ENCODE measurements at places on chromosomes 12 and 14. TPM values are rescaled to one million over a fixed set of nuclear protein-coding genes. Genes with fewer than 3 reads are reported as not detected.

The ASCL1 gene
- not detected for total RNA-seq

DNA sequence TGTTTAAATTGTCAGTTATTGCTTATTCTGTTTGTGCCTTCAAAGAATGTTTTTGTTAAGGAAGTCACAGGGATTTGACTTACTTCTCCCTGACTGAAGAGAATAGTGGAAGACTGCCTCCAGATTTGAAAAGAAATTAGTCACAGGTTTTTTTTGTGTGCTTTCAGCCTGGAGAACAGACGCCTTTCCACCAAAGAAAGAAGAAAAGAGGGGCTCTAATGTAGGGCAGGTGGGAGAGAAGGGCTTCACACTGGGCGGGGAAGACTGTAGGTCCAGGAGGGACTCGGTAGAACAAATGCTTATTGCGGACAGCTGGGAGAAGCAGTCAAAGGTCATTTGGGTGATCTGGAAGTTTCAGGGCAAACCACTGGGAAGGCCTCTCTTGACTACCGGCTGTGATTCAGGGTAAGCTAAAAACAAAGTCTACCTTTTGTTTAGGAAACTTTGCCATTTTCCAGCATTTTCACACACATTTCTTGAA, 76.8 kb downstream of the SAMD4A start:
- peak overlapping the region; percentile 28 for H3K27ac ChIP-seq
- DNase-seq: no peak
- H3K36me3 ChIP-seq: no peaks in the 10 kb centered on the region
- peaks cover 76% of the 10 kb centered on the region for H3K4me1 ChIP-seq

GRCh38 chr12:97259098-97259497, 203.5 kb upstream of the RMST start:
- no peak overlapping the region for H3K27ac ChIP-seq
- no peaks in the 10 kb centered on the region for H3K36me3 ChIP-seq
- H3K4me3 ChIP-seq: no peak overlapping the region
- no peak for DNase-seq
- no peaks in the 10 kb centered on the region for H3K27me3 ChIP-seq

- no peaks in the 10 kb centered on the region for H3K27me3 ChIP-seq
- H3K27ac ChIP-seq: no peak overlapping the region
- DNase-seq: no peak
- no peak overlapping the region for H3K4me3 ChIP-seq
These were observed 121.6 kb downstream of the KTN1 start for GRCh38 chr14:55701638-55702037.

DNA sequence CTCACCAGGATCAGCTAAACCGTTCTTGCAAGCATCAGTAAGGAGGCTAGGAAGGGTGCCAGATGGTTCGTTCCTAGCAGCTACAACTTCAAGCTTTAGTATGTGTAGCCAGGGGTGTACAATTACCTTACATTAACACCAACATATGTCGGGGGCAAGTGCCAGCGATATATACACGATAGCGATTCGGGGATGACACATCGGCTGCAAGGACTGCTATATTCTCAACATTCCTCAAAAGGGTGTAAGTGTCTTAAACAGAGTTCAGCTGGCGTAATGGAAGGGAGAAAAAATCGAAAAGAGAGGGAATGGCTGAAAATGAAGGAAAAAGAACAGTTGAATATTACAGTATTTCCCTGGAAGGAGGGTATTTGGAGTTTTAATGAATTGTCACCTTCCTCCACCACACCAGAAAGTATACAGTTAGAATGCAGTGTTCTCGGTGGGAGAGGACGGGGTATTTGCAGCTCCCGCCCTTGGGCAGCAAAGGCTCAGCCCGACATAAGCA, 545 bp downstream of the LIMA1 start:
- no peaks in the 10 kb centered on the region for H3K36me3 ChIP-seq
- peak overlapping the region; percentile 93 for H3K4me3 ChIP-seq
- no peaks in the 10 kb centered on the region for H3K27me3 ChIP-seq
- DNase-seq: no peak

DNA sequence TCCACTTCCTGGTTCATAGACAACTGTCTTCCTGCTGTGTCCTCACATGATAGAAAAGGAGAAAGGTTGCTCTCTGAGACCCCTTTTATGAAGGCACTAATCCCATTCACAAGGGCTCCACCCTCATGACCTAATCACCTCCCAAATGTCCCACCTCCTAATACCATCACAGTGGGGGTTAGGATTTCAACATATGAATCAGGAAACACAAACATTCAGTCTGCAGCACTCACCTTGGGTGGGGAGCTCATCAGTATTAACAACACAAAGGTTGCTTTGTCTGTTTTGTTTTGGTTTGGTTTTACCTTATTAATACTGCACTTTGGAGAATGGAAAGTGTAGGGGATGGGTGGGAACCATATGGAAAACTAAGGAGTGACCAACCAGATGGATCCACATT, 10.5 kb upstream of the SMCO2 start:
- DNase-seq: no peak
- H3K36me3 ChIP-seq: no peaks in the 10 kb centered on the region
- no peak overlapping the region for H3K27ac ChIP-seq
- no peak overlapping the region for H3K4me3 ChIP-seq
- no peaks in the 10 kb centered on the region for H3K27me3 ChIP-seq
- peaks cover 7% of the 10 kb centered on the region for H3K4me1 ChIP-seq

DNA sequence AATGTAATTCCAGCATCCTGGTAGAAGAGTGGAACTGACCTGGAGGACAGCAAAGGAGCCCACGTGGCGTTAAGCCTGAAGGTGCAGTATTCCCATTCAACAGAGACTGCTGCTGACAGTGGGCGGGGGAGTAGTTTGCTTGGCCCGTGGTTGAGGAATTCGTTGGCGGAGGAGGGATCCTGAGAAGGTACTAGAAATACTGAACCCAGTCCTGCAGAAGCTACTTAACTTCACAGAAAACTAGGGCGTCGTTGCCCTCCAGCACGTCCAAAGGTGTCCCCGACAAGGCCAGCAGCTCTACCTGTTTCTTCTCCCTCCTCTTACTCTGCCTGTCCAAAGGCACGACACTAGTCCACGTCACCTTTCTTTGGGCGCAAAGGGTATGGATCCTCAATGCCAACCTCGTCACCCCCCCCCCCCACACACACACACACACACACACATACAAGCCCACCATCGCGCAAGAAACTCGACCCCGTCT, 303 bp downstream of the PUS7L start:
- no peaks in the 10 kb centered on the region for H3K27me3 ChIP-seq
- peak overlapping the region; percentile 89 for H3K4me3 ChIP-seq
- peaks cover 28% of the 10 kb centered on the region for H3K4me1 ChIP-seq
- DNase-seq: no peak

DNA sequence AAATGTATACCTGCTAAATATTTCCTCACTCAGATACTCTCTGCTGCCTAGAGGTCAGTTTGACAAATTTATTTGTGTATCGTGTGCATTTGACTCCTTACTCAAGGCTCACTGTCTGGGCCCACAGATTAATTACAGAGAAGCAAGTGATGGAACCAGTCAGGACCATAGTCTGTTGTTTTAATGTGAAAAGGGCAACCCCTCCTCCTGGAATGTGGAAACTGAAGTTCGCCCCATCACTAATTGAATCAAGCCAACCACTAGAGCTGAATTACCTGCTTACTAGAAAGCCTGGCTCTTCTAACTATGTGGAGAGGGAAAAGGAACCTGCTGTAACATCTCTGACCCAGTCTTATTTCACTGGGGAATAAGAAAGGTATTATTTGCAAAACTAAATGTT, 199.9 kb upstream of the KRR1 start:
- H3K4me3 ChIP-seq: no peak overlapping the region
- H3K27ac ChIP-seq: no peak overlapping the region
- no peaks in the 10 kb centered on the region for H3K36me3 ChIP-seq
- peaks cover 22% of the 10 kb centered on the region for H3K4me1 ChIP-seq

DNA sequence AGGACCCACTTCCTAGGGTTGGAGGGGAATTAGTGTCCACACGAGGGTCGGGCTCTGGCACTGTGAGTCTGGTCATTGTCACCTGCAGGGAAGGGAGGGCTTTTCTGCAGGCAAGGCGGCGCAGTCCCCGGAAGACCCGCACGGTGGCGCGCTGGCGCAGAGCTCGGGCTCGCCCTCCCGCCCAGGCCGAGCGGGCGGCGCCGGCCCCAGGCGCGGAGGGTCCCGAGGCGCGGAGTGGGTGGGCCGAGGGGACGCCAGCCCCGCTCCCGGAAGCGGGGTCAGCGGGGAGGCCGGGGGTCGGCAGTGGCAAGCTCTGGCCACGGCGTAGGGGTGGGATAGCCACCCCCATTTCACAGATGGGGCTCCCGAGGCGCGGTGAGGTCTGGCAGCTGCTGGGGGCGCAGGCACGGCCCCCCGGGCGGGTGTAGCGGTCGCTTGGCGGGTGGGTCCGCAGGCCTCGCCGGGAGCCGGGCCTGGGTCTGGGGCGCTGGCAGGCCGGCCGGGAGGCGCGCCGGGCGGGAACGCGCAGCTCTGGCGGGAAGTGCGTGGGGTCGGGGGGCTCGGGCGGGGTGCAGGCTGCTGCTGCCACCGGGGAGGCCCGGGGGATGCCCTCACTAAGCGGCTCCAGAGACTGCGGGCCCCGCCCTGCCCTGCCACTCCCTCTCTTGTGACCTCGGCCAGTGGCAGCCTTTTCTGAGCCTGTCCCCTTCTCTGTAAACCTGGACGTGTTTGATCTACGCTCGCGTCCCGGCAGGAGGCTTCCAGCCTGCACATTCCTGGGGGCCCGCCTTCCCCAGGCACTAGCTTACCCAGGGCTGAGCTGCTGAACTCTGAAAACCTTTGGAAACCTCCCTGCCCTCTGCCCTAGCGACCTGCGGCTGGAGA, 46.1 kb downstream of the CYP46A1 start:
- no peaks in the 10 kb centered on the region for H3K27me3 ChIP-seq
- H3K4me3 ChIP-seq: peak overlapping the region; percentile 83
- H3K36me3 ChIP-seq: no peaks in the 10 kb centered on the region
- H3K4me1 ChIP-seq: peaks cover 5% of the 10 kb centered on the region
- no peak overlapping the region for H3K27ac ChIP-seq

- H3K36me3 ChIP-seq: no peaks in the 10 kb centered on the region
- H3K4me3 ChIP-seq: no peak overlapping the region
- H3K27me3 ChIP-seq: no peaks in the 10 kb centered on the region
- H3K4me1 ChIP-seq: peaks cover 19% of the 10 kb centered on the region
These were observed 17.2 kb upstream of the POC1B start for GRCh38 chr12:89542912-89543592.

DNA sequence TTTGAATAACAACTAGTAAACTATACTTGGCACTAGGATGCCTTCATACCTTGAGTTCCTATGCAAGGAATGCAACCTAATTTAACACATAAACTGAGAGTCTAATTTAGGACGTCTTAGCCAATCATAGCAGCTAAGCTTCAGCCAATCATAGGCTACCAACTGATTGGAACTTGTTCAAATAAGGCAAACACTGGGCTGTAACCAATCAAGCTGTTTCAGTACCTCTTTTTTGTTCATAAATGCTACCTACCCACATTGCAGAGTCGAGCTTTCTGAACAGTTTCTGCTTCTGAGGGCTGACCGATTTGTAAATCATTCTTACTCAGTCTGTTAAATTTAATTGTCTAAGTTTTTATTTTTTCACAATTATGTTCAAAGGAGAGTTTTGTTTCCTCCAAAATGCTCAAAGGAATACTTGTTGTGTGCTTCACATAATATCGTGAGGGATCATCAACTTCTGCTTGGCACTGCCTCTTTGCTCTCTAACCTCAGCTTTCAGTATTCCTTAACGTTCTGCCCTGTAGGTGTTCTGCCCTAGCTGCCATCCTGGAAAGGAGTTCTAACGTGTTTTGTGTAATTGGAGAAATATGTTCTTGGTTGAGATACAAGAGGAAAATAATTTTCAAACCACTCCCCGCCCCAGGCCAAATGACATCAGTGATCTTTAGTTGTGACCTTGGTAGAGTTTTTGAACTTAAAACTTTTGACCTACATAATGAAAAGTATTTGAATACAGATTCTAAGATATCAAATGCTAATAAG, 380.4 kb upstream of the MIS18BP1 start:
- H3K4me3 ChIP-seq: no peak overlapping the region
- no peak for DNase-seq
- H3K4me1 ChIP-seq: no peaks in the 10 kb centered on the region

DNA sequence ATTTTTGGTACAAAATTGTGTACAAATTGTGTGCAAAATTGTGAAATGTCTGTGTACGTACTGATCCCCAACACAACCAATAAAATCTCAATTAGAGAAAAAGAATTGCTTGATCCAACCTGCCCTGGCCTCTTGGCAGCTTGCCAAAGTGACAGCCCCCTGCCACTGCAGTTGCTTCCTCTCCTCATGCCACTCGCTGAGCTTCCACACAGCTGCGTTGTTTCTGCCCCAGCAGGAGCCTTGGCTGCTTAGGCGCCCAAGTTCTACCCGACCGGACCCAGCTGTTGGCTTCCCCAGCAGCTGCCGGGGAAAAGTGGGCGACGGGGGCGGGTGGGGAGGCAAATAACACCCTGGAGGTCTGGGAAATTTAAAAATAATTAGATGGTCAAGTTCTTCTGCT, 171.8 kb upstream of the ATF7IP start:
- no peaks in the 10 kb centered on the region for H3K36me3 ChIP-seq
- H3K27ac ChIP-seq: no peak overlapping the region
- no peak for DNase-seq
- no peaks in the 10 kb centered on the region for H3K27me3 ChIP-seq
- H3K4me3 ChIP-seq: no peak overlapping the region
- H3K4me1 ChIP-seq: no peaks in the 10 kb centered on the region

- no peaks in the 10 kb centered on the region for H3K36me3 ChIP-seq
- DNase-seq: no peak
- no peak overlapping the region for H3K4me3 ChIP-seq
- H3K27me3 ChIP-seq: no peaks in the 10 kb centered on the region
- peaks cover 14% of the 10 kb centered on the region for H3K4me1 ChIP-seq
- H3K27ac ChIP-seq: no peak overlapping the region
These were observed 4.2 kb downstream of the ACYP1 start for GRCh38 chr14:75059642-75060041.

DNA sequence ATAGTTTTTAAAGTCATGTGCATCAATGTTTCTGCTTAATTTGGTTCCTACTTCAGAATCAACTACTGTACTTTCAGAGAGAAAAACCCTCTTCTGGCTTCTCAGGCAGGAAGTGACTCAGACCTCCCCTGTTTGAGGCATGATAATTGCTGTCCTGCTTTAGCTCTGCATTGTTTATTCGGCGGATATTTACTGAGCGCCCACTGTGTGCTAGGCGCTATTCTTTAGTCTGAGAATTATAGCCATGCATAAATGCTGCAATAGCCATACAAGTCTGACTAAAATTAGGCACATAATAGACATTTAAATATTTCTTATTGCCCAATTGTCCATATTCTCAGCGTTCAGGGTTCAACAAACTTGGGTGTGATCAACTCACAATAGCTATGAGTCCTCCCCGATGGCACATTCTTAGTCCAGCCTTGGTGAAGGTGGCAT, 6.1 kb upstream of the AMIGO2 start:
- peaks cover 44% of the 10 kb centered on the region for H3K4me1 ChIP-seq
- DNase-seq: no peak
- peak overlapping the region; percentile 98 for H3K27ac ChIP-seq
- no peaks in the 10 kb centered on the region for H3K27me3 ChIP-seq

GRCh38 chr14:67389275-67389674, 22.7 kb downstream of the PLEK2 start:
- no peak overlapping the region for H3K27ac ChIP-seq
- H3K27me3 ChIP-seq: no peaks in the 10 kb centered on the region
- H3K4me3 ChIP-seq: no peak overlapping the region
- DNase-seq: no peak
- H3K36me3 ChIP-seq: peaks cover under 1% of the 10 kb centered on the region

GRCh38 chr14:84704601-84705000, 825.3 kb upstream of the FLRT2 start:
- no peaks in the 10 kb centered on the region for H3K27me3 ChIP-seq
- no peaks in the 10 kb centered on the region for H3K36me3 ChIP-seq
- H3K4me1 ChIP-seq: no peaks in the 10 kb centered on the region
- no peak overlapping the region for H3K4me3 ChIP-seq

- no peak for DNase-seq
- no peak overlapping the region for H3K27ac ChIP-seq
- no peaks in the 10 kb centered on the region for H3K4me1 ChIP-seq
- H3K4me3 ChIP-seq: no peak overlapping the region
- H3K27me3 ChIP-seq: no peaks in the 10 kb centered on the region
These were observed 353.4 kb downstream of the KCNH5 start for GRCh38 chr14:62691647-62692489.
